Non-pigmented ciliary epithelial cell (primary cell): ENCODE measurements at places on chromosomes 5 and 9.

- DNase-seq = no peak
These were observed 267.5 kb downstream of the NR3C1 start for GRCh38 chr5:143135832-143136551.

- DNase-seq = no peak
These were observed 123.0 kb downstream of the GALNT10 start for GRCh38 chr5:154313360-154314017.

- no peak for DNase-seq
These were observed 9.5 kb downstream of the SH3GL2 start for GRCh38 chr9:17588395-17588794.

- DNase-seq = no peak
These were observed 279.2 kb upstream of the ZNF462 start for GRCh38 chr9:106583751-106584150.

DNA sequence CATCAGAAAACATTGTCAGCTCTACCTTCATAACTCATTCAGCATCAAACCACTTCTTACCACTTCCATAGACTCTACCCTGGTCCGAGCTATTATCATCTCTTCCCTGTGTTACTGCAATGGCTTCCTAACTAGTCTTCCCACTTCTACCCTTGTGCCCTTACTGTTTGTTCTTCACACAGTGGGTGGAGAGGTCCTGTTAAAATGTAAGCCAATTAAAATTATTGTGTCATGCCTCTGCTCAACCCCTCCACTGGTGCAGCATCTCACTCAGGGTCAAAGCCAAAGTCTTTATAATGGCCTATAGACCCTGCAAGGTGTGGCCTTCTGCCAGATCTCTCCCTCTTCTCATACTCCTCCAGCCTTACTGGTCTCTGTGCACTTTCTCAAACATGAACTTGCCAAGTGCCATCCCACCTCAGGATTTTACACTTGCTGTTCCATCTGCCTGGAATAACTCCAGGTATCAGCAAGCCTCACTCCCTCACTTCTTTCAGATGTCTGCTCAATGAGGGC lies 22.8 kb upstream of the ARAP3 start:
- DNase-seq = no peak

DNA sequence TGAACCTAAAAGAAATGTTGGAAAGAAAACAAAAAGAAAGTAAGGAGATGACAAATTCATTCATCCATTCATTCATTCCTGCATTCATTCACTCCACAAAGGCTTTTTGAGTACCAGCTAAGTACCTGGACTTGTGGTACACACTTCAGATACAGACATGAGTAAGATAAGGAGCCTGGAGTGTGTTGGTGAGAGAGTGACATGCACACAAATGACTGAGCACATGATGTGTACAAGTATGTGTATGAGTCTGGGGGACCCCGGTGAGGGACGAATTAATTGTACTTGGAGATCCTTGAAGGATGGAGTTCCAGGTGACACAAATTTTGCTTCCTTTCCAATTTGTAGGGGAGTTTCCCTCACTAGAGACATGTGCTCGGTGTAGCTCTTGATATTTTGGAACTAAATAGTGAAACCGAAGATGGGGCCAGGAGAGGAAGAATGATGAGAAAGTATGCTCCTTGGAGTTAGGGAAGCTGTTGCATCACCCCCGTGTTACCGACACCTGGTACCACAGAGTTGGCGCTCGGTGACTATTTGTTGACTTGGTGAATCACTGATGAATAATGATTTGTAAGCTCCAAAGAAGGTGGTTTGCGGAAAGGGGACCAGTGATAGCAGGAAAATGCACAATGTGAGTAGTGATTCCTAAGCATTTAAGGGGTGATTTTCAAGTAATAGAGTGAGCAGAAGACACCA lies 509.8 kb downstream of the CCDC171 start:
- DNase-seq = peak; percentile 91

- no peak for DNase-seq
These were observed 250.6 kb downstream of the SPOCK1 start for GRCh38 chr5:137248527-137248926.

DNA sequence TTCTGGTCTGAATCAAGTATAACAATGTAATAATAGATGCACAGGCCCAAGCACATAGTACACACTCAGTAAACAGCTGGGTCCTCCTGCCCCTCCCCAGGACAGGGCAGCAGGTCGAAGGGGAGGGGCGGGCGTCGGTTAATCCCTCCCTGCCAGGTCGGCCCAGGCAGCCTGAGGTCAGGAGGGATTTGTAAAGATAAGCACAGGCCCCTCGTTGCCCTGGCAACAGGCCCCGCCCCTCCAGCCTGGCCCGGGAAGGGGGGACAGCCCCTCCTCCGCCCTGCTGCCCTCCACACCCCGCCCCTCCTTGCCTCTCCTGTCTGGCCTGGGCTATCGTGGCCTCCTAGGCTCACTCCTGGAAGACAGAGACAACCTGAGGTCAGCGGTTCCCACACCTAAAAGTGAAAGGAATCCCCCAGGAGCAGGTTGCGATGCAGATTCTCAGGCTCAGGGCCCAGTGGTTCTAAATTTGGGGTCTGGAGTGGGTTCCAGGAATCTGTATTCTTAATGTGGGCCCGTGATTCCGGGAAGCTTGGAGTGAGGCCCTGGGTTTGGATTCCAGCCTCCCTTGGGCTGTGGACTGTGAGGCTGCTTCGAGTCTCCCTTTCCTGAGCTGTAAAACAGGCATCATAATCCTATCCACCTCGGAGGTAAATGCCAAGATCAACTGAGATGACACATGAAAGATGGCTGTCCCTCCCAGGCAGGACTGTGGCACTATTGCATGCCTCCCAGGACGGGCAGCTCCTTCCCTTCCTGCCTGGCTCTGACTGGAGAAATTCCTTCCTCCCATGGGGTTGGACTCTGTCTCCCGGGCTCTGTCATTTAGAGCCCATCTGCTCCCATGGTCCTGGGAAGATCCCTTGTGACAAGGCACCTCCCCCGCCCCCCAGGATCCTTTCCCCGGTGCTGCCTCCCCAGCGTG lies 4.4 kb downstream of the CRB2 start:
- DNase-seq = no peak

GRCh38 chr9:104604801-104605200 lies 626 bp downstream of the OR13C2 start:
- no peak for DNase-seq

DNA sequence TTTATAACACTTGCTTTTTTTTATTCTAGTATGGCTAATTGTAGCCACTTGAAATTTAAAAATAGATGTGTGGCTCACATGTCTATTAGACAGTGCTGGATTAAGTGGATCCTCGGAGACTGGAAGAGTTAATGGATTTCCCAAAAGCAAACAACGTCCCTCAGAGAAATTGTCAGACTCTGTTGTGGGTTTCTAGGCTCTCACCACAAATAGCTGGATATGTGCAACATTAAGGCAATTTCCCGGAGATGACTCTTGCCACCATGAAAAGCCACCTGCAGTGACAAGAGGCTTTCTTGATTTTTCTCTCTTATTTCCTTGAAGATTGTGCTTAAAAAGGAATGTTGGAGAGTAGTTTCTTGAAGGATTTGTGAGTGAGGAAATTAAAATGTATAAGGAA lies 43.2 kb downstream of the TMEM167A start:
- DNase-seq = no peak

DNA sequence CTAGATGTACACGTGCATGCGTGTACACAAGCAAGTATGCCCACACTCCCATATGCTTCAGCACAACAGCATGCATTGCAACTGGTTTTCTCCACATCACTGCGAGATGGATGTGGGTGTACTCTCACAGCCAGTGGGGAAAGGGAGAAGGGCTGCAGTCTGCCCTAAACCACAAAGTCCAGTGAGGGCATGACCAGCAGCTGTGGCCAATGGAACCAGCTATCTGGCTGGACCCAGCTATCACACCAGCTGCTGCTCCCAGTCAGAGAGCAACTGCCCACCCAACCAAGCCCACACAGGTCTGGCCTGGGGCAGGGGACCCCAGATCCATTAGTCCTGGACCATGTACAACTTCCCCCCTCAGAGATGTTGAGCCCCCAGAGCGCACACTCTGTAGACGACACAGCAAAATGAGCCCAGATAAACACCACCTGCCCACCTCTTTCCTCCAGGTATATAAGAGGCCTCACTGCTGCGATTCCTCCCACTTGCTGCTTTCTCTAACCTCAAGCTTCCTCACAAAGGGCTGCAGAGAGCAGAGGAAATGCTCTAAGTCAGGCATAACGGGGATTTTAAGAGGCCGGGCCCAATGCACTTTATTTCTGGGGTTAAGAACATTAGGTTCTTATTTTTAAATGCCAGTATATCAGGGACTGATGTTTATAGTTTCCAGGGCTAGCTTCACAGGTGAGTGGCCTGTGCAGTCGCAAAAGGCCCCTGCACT lies 39.0 kb downstream of the SHB start:
- DNase-seq = no peak

DNA sequence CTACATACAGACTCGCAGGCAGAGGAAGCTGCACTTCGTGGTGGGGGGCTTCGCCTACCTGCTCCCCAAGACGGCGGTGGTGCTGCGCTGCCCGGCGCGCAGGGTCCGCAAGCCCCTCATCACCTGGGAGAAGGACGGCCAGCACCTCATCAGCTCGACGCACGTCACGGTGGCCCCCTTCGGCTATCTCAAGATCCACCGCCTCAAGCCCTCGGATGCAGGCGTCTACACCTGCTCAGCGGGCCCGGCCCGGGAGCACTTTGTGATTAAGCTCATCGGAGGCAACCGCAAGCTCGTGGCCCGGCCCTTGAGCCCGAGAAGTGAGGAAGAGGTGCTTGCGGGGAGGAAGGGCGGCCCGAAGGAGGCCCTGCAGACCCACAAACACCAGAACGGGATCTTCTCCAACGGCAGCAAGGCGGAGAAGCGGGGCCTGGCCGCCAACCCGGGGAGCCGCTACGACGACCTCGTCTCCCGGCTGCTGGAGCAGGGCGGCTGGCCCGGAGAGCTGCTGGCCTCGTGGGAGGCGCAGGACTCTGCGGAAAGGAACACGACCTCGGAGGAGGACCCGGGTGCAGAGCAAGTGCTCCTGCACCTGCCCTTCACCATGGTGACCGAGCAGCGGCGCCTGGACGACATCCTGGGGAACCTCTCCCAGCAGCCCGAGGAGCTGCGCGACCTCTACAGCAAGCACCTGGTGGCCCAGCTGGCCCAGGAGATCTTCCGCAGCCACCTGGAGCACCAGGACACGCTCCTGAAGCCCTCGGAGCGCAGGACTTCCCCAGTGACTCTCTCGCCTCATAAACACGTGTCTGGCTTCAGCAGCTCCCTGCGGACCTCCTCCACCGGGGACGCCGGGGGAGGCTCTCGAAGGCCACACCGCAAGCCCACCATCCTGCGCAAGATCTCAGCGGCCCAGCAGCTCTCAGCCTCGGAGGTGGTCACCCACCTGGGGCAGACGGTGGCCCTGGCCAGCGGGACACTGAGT lies 255.9 kb downstream of the SAXO1 start:
- DNase-seq = no peak

GRCh38 chr9:120536949-120537640 lies 42.9 kb downstream of the CDK5RAP2 start:
- DNase-seq = no peak

- DNase-seq = no peak
These were observed 536.0 kb upstream of the WWC1 start for GRCh38 chr5:167755420-167755819.

DNA sequence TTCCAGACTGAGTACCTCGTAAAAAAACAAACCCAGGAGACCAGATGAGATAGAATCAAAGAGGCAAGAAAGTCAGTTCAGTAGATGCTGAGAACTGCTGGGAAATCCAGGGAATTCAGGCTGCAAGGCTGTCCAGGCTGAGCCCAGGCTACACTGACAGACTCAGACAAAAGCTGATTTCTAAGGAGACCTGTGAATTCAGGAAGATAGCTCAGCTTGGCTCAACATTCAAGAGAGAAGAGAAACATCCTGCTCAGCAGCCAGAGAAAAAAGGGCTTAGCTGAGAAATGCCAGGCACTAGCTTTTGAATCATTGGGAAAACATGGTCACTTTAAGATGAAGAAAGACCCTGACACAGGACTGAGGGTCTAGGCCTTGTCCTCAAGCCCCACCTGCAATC lies 118.2 kb upstream of the SLC44A1 start:
- DNase-seq = no peak

GRCh38 chr9:82124090-82124489 lies 135.5 kb downstream of the SPATA31D1 start:
- DNase-seq = peak; percentile 70
